T follicular helper cell (primary cell): ENCODE measurements at places on chromosomes 7 and 10.
A peak's percentile ranks its signal among the peaks of the same experiment; 100 is the strongest.

DNA sequence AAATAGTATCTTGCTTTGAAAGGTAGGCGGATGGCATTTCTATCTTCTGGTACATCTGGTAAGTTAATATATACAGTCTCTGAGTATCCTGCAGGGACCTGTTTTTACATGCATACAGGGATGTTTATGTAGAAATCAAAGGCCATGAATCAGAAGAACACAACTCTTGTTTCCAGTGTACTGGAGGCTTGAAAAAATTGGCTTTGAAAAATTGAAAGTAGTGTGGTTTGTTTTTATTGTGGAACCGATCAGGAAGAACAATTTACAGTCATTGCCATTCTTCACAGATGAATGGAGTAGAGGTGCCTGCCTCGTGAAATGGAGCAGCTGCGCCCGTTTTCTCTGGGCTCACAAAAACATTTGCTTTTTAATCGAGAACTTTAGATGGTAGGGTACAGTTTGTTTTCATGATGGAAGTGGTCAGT, 54.0 kb upstream of the RPA3 start:
- DNase-seq: no peak

DNA sequence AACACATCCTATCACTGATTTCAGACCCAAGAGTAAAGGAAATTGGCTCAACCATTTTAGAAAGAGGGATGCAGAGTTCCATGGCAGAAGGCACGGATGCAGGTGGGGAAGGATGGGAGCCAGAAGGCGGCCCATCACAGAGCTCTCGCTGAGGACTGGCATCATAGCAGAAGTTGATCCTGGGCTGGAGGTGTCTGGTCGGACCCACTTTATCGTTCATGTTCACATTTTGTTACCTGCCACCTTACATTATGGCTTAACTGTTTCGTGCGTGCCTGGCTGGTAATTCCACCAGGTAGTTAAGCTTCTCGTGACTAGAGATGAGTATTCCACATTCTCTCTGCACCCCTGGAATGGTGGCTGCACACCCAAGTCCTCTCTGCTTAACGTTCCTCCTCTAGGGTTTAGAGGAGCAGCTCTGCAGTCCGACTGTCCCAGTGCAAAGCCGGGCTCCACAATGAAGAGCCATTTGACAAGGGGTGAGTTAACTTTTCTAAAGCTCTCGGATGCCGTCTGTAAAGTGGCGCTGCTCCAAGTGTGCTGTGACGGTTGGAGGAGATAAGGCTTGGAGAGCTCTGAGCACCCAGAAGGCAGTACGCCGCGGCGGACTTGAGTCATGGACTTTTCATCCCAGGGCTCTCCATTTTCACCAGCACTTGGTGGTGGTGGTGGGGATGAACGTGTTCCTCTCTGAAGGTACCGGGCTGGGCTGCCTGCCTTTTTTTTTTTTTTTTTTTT, 157.1 kb upstream of the SHH start:
- no peak for DNase-seq

DNA sequence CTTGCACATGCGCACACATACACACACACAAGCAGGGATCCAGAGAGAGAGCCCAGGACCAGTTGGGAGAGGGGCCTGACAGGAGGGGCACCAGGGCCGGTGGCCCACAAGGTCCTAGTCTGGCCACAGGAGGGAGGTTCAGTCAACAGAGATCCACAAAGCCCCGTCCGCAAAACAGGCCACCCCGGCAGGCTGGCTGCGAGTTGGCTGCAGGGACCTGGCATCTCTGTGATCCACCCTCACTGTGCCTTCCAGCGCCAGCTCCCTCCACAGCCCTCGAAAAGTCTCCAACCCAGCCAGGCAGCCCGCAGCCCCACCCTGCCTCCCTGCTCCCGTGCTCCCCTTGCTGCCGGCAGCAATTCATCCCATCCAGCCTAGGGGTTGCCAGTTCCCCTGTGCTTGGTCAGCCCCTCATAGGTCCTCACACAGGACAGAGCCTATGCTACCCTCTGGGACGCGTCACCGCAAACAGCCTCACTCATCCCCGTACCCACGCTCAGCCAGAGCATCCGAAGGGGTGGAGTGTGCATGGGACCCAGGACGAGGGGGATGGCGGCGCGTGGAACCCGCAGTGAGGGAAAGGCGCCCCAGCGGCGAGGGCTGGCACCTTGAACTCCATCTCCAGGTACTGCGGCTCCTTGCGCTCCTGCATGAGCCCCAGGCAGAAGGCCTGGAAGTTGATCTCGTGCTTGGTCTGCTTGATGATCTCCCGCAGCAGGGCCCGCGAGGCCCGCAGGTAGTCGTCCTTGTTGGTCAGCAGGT, 7.5 kb downstream of the INTS1 start:
- DNase-seq: no peak

DNA sequence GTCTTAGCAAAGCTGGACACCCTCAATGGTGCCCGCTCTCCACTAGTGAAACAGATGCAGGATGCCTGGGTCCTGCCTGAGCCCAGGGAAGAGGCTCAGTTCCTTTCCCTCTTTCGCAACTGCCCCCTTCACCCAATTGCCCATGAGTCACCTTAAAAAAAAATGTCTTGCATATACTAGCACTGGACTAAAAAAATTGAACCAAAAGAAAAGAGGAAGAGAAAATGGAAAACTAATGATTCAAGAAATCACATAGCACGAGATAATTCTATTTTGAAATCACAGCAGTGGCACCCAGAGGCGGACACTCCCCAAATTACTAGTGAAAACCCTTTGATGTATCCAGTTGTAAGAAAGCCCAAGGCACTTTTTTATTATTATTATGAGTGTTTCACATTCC, 972.5 kb downstream of the LRMDA start:
- no peak for DNase-seq

GRCh38 chr10:131744346-131744745, 156.5 kb upstream of the PPP2R2D start:
- DNase-seq: no peak

DNA sequence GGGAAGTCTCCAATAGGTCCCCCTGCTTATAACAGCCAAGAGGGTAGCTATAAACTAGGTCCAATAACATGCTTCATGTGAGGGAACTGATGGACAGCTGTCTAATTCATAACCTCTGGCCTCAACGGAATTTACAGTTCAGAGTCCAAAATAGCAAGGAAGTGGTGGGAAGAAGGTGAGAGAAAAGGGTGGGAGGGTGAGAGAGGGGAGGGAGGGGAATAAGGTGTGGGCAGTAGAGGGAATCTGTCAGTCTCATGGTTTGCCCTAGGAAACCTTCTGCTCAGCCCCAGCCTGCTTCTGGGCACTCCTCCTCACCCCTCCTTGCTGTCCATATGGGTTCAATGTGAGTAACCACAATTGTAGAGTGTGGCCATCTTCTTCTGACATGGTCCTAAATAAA, 133.4 kb upstream of the ADO start:
- no peak for DNase-seq

DNA sequence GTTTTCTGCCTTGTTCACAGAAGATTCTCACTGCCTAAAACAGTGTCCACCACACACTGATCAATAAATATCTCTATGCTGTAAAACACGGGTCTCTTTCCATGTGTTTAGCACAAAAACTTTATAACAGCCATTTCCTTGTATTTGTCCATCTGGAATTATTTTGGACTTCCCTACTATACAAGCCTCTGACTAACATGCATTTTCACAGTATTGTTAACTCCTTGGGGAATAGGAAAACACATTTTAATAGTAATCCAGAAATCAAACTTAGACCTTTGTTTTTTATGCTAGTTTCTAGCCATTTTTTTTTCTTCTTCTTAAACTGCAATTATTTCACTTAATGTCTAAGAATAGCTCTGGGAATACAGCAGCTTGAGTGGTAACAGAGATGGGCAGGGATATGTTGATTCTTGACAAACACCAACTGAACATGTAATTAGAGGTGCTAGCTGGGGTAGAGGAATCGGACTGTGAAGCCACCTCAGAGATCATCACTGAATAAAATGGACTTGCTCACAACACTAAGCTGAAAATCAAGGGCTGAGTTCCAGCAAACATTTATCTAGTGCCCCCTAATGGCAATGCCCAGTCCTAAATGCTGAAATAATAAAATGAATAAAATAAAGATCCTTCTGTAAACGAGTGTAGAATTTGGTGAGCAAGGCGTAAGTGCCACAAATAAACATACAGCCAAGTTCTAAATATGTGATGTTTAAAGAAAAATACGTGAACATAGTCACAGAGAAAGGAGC, 593.1 kb downstream of the SORCS1 start:
- no peak for DNase-seq

GRCh38 chr10:12605580-12606405, 256.4 kb downstream of the CAMK1D start:
- peak; percentile 20 for DNase-seq

DNA sequence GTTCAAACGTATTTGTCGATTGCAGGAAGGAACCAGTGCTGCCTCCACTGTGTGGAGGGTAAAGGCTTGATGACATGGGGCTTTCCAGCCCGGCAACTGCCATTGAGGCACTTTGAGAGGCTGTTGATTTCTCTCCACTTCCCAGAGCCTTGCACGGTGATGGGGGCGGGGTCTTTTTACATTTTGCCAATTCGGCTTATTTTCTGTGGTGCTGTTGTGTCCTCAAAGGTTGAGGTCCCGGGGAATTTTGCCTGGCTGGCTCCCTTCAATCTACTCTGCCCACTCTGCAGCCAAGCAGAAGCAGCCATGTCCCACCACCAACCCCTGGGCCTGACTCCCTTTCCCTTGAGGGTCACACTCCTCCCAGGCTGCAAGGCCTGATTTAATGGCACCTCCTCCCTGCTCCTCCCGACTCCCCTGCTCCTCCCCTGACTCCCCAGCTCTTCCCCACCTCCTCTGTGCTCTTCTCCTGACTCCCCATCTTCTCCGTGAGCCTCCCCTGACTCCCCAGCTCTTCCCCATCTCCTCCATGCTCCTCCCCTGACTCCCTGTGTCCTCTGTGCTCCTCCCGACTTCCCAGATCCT, 39.0 kb downstream of the OAT start:
- DNase-seq: no peak
